ENCODE measurements at places on chromosomes 2 and 18.

- DNase-seq, result no peak
Measured at GRCh38 chr2:6417050-6417449, 448.7 kb downstream of the CMPK2 start.

DNA sequence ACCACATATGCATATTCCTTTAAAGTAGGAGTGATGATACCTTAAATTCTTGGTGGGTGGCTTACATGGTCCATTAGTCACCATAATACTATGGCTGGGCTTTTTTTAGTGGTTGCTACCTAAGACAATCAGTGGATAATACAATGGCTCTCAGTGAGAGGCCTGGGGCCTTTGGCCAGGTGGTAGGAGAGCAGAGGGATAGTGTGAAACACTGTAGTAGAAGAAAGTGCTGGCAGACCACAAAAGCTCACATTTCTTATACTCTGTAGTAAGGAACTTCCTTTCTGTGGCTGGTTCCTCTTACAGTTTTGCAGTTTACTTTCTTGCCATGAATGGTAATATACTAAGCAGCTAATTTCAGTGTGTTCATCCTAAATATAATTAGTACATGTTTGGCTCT, 583.5 kb downstream of the XIRP2 start:
- no peak for DNase-seq

DNA sequence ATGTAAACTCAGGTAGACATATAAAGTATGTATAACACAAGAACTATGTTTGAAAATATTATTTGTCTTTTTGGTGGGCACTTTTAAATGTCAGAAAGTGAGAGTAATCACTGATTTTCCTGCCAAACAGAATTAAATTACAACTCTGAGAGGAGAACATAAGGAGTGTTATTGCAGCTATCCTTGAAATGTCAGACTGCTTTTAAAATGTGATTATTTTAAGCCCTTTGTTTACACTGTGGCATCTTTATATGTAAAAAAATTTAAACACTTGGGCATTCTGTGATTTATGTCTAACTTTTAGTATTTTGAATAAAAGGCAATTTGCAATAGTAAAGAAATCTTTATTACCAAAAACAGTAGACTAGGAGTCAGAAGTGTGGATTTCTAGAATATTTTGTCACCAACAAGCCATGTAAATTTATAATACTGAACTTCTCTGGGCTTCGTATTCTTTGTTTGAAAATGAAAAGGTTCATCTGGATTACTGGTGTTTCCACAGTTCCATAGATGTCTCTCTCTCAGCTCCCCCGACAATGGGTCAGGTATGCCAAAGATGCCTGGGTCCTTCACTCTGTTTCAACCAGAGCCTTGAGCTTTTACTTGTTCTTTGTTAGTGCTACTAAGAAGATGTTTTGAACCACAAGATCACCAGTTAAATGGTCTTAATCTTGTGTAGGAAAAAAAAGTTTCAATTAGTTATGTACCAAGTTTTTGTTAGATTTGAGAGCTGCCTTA, 38.8 kb downstream of the GULP1 start:
- no peak for DNase-seq

GRCh38 chr2:25700221-25700660, 26.9 kb upstream of the DTNB start:
- DNase-seq, result no peak

DNA sequence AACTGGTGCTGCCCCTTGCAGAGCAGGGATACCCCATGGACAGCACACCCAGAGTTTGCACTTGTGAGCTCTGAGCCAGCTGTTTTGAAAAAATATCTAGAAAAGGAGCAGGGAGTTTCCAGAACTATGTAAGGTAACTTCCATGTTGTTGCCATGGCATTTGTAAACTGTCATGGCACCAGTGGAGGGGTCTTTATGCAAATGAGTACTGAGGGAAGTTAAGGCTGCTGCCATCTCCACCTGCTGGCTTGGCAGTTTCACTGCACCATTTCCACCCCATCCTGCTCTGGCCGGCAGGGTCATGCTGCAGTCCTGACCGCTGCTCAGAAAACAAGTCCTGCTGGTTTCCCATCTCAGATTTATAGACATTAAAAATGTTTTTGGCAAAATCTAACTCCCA, 52.3 kb upstream of the SNTG2 start:
- no peak for DNase-seq

- no peak for DNase-seq
Measured at GRCh38 chr2:77629539-77629938, 107.4 kb upstream of the LRRTM4 start.

DNA sequence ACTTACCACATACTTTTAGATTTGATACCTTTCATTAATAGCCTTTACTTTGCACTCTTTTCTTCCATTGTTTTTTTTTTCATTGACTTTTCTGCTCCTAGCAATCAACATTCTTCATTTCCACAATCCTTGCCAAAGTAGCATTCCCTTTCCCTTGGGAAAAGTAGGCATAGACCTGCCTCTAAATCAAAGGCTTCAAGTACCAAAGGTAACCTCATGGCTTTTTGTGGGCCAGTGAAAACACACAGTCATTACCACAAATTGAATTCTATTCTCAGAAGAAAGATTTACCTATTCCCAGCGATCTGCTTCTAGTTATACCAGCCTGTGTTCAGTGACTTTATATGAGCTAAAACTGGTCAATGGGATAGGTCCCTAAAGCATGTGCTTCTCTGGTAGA, 109.2 kb downstream of the SOCS6 start:
- DNase-seq, result no peak

GRCh38 chr2:118056165-118056534, 32.1 kb upstream of the INSIG2 start:
- DNase-seq, result no peak

DNA sequence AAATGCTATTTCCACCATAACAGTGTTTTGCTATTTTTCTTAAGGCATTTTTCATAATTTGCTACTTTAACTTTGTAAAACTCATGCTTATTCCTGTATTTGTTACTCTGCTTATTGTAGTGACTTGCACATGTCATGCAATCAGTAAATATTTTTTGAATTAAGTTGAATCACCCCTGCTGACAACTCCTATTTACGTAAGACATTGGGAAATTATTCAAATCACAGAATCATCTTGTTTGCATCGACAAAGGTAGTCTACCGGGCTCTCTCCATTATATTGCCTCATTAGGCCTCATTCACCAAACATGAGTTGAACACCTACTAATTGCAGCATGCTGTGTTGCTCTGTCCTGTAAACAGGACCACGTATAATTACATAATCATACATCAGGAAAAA, 478.5 kb upstream of the ZEB2 start:
- no peak for DNase-seq

DNA sequence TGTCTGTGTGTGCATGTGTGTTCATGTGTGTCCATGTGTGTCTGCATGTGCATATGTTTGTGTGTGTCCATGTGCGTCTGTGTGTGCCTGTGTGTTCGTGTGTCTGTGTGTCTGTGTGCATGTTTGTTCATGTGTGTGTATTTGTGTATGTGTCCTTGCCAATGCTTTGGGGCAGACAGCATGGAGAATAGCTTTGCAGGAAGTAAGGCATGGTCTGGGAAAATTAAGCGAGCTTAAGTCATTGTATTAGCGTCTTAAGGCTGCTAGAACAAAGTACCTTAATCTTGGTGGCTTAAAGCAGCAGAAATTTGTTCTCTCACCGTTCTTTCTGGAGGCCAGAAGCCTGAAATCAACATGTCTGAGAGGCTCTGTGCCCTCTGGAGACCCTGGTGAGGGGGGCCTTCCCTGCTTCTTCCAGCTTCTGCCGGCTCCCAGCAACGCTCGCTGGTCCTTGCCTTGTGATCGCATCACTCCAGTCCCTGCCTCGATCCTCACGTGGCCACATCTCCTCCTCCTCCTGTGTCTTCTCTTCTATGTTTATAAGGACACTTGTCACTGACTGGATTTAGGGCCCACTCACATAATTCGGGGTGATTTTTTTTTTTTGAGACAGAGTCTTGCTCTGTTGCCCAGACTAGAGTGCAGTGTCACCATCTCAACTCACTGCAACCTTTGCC, 3.8 kb downstream of the NEU2 start:
- no peak for DNase-seq

GRCh38 chr2:75833386-75833785, 122.7 kb upstream of the GCFC2 start:
- DNase-seq, result no peak

- no peak for DNase-seq
Measured at GRCh38 chr2:187302116-187302515, 145.9 kb downstream of the CALCRL start.

- DNase-seq, result no peak
Measured at GRCh38 chr18:44996261-44996660, 315.6 kb downstream of the SETBP1 start.

DNA sequence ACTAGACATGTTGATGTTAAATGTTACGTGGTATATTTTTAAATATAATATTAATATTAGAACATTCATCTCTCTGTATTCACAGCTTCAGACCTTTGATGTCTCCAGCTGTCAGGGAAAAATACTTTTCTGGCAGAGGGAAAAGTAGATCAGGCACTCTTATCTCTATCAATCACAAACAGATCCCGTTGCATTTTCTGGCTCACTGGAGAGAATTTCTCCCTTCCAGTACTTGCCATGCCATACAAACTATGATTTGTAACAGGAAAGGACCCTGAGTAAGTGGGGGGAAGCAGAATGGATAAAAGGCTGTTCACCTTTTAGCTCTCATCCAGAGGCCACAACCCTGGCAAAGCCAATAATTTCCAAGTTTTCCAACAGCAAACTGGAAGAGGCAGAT, 158.0 kb downstream of the TCF4 start:
- no peak for DNase-seq

DNA sequence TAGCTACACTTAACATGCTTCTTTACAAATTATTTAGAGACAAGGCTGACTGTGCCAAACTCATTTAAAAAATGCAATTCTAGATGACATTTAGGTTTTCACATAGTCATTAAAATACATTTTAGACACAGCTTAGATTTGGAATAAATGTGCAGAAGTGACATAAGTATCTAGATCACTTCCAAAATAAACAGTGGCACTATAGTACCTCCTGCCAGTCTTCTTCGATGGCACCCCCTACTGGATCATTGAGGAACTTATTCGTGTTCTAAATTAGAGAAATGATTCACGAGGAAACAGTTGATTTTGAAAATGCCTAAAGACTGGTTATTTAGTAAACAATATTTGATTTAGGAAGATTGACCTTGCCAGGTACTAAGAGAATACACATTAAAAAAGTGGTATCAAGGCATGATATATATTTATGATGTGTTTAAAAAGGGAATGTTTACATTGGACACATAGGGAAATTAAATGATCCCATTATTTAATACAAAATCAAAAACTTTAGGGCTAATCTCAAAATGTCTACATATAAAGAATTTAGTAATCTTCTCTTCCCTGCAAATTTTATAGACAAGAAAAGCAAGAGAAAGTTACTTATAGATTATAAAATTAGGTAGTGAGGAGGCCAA, 323.9 kb downstream of the XIRP2 start:
- DNase-seq, result no peak

- peak; percentile 69 for DNase-seq
Measured at GRCh38 chr2:233867993-233868532, at the start of gene MSL3B. MSL3B (minus strand) TSS chr2:233868386.

Data from activated CD4-positive, CD25-positive, alpha-beta regulatory T cell treated with anti-CD3 and anti-CD28 coated beads, Interleukin-2, amount 50 U/mL, for 72 hours (primary cell).